ENCODE measurements at places on chromosomes 2 and 18.

DNA sequence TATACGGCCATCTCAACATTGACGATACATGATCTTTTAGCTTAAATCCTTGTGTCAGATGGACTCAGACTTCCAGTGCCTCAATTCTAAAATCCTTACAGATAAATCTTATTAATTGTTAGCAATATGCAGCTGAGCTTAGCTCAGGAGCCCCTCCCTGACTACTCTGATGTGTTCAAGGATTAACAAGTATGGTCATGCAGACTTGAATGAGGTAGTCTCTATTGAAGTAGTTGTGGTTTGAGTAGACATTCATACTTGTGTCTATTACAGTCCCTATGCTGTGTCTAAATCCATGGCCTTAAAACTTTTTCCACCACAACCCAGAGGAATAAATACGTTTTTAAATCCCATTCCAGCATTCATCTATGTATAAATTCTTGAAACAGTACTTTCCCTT lies 119.5 kb downstream of the NUP35 start:
- DNase-seq: no peak

- no peak for DNase-seq
Observed at GRCh38 chr2:187900021-187900420, 345.8 kb upstream of the TFPI start.

GRCh38 chr2:104572834-104573233 lies 281.1 kb upstream of the POU3F3 start:
- DNase-seq: no peak

GRCh38 chr2:34121076-34121475 lies 522.0 kb upstream of the FAM98A start:
- no peak for DNase-seq

Data from activated T-helper 1 cell treated with anti-CD3 and anti-CD28 coated beads, Interleukin-2, amount 50 U/mL, for 16 hours (primary cell).